ENCODE measurements at places on chromosomes 7 and 10.

DNA sequence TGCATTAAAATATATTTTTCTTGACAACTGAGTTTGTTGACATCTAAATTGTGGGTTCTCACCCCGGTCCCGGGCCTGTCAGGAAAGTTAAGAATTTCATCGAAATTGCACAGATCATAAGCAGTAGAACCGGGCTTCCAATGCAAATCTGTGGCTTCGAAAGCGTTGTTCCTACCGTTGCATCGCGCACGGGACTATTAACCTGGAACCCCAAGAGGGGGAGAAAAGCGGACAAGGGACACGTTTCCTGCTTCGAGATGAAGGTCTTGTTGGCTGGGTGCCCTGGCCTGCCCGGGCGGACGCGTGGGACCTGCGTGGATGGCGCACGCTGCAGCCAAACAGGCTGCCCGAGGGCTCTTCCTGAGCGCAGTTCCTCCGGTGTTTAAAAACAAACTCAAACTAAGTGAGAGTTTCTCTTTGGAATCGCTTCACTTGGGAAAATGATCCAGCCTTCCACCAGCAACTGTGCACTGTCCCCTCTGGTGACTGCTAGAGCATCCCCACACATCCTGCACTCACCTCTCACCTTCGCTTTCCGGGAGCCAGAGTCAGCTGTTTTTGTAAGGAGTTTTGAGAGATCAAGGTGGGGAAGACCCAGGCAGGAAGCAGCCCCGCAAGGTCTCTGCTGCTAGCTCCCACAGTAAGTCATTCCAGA is 5.1 kb upstream of the TBX20 start:
- no peak for DNase-seq

- DNase-seq = no peak
Measured at GRCh38 chr10:113992471-113993011, 51.1 kb upstream of the ADRB1 start.

- DNase-seq = no peak
Measured at GRCh38 chr10:30784524-30784896, 155.0 kb upstream of the LYZL2 start.

DNA sequence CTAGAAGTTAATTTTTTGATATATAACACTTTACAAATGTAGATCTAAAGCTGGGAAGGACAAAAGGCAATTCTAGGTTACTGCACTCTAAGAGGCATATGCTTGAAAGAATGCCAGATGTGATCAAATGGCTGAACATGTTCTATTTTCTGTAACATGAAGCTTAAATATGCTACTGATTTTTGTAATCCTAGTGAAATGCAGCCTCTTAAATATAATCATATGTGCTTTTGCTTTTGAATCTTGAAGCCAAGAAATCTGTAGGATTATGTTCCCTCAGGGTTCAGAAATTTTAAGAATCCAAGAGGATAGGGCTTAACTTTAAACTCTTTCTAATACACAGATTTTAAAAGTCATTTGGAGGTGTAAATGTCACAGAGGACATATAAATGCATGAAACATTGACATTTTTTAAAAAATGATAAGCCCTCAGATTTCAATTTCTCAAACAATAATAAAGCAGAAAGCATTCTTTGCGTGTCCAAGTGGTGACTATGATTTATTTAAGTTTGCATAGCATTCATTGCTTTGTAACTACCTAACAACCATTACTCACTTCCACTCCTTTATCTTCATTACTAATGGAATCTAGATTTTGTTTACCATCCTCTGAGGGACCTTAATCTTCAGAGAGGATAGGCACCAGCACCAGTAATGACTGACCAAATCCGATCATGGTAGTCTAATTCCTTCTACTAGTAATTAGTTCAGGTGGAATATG is 170.4 kb downstream of the MAGI2 start:
- no peak for DNase-seq

GRCh38 chr10:36087006-36088005 is 445.2 kb upstream of the FZD8 start:
- no peak for DNase-seq

- DNase-seq = no peak
Measured at GRCh38 chr10:53638006-53638405, 865.4 kb upstream of the MBL2 start.

- DNase-seq = no peak
Measured at GRCh38 chr7:55898287-55898686, 11.0 kb downstream of the ZNF713 start.

DNA sequence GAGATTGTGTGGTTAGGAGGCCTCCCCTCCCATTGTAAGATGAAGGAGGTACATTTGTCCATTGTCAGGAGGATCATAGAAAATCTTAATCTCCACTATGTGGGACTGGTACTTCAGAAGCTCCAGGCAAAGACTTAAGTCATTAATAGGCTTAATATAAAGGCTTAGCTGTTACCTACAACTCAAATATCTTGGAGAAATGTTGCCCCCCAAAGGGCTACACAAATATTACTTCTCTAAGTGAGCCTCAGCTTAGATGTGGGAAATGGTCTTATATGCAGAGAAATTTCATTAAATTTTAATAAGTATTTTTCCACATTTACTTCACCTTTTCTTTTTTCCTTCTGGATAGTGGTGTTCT is 27.2 kb downstream of the TAS2R41 start:
- no peak for DNase-seq

DNA sequence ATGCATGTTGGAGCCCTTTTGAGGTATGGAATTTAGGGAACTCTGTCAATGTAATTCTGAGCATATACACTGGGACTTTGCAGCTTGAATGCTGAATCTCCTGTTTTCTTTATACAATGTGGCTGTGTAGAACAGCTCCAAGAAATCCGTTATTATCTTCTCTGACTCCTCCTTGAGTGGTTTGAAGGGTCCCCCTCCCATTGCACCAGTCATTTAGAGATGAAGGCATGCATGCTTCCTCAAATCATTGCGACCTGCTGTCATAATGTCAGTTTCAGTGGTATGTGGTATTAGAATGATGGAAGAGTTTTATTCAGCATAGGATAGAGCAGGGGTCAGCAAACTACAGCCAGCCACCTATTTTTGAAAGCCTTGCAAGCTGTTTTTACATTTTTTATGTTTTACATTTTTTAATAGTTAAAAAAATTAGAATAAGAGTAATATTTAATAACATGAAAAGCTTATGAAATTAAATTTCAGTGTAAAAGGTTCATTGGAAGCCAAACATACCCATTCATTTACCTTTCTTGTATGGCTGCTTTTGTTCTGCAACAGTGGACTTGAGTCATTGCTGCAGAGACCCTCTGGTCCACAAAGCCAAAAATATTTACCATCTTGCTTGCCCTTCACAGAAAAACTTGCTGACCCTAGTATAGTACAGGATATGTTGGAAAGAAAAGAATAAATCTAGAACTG is 8.1 kb downstream of the STK17A start:
- DNase-seq = no peak

GRCh38 chr7:48052748-48053147 is 17.4 kb downstream of the C7orf57 start:
- DNase-seq = no peak

DNA sequence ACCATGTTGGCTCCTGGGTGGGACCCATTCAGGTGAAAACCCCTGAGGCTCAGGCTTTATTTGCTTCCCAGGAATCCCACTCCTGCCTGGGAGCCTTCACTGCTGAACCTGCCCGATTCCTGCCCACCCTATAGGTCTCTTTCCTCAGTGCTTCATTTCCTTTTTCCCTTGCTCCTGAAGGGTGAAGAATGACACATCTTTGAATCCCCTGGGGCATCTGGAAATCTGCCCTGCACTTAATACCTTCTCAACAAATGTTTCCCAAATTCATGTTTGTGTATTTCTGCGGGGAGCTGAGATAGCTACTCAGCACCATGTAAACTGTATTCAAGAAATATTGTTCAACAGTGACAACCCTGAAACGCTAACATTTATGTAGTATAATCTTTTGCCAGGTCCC is 10.3 kb upstream of the PCBD1 start:
- DNase-seq = no peak

DNA sequence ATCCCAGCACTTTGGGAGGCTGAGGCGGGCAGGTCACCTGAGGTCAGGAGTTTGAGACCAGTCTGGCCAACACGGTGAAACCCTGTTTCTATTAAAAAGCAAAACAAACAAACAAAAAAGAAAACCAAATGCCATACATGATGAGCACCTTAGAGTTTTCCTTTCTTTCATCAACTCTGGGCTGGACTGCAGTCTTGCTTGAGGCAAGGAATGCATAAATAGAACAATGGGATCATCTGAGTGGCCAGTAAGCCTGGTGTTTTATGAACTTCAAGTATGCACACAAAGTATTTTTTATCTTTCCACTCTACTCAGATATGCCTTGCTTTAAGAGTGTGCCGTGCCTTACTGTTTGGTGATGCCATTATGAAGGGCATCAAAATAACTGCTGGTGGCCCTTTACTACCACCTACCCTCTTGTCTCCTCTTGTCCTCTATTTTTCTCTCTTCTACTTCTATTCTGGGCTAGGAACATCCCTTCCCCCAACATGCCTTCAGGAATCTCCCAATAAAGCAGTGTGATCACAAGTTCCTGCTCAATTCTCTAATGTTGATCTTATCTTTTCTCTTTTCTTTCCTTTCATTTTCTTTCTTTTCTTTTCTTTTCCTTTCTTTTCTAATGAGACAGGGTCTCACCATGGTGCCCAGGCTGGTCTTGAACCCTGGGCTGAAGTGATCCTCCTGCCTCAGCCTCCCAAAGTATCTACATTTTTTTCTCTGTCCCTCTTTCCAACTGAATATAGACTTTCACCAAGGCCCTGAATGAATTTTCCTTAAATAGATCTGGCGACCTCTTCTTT is 10.2 kb downstream of the SCD start:
- DNase-seq = no peak

- no peak for DNase-seq
Measured at GRCh38 chr10:78656417-78657162, 412.2 kb upstream of the ZMIZ1 start.

GRCh38 chr10:132574783-132575319 is 37.3 kb downstream of the INPP5A start:
- peak; percentile 2 for DNase-seq

DNA sequence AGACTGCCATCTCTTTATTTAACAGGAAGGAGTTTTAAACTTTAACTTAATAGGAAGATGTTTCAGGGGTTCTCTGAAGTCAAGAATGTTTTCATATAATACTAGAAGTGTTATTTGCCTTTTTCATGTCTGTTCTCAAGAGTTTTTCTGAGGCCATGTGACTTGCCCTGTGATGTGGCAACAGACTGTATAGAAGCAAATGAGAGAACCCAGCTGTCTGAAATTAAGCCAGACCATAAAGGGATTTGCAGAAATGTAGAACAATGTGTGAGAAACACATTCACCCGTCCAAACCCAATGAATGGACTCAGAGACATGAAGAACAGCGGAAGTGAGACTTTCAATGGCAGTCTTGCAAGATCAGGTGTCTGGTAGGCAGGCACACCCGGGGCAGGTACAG is 23.8 kb downstream of the MAPK8 start:
- no peak for DNase-seq

DNA sequence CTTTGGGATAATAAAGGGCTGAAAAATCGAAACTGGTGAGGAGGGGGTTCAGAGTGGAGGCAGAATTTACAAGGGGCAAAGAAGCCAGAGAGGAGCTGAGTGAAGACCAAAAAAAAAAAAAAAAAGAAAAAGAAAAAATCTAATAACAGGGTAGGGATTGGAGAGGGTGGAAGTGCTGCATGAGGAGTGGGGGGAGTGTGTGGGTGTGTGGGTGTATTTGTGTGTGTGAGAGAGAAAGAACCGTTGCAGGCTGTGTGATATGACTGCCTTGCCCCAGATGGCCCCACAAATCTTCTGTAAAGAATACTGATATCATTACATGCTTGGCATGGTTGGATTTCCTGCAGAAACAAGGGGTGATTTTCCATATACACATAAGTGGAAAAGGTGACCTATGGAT is 207.8 kb upstream of the IMMP2L start:
- DNase-seq = no peak

GRCh38 chr7:126178865-126179264 is 1073.9 kb downstream of the GRM8 start:
- no peak for DNase-seq

- DNase-seq = no peak
Measured at GRCh38 chr10:120516426-120516825, 59.4 kb downstream of the PLPP4 start.

GRCh38 chr10:3882855-3883254 is 97.8 kb upstream of the KLF6 start:
- DNase-seq = no peak

DNA sequence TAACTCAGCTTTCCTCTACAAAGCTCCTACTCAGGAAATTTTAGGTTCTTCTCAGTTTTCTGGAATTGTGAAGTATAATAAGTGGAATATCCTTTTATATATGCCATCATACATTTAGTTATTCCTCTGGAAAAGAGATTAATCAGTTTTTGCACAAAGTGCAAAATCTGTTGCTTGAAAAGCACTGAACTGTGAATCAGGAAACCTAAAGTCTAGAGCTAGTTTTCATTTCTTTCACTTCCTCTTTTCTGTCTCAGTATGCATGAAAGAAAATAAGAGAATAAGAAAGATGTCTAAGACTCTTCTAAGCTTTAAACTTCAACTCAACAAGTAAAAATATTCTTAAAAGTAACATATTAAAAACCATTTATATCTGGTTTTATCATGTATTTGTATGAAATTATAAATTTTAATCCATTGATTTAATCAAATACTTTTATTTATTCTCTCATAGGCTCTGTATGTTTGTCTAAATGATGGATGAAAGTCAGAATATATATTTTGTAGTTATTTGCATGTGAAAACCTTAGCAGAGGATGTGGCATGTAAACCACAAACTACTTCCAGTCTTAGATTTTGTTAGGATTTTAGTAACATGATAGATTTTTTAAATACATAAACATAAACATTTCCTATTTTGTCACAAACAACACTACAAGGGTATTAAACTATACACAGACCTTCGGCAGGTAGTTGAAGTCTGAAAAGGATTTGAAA is 1073.0 kb downstream of the XPNPEP1 start:
- DNase-seq = no peak

- no peak for DNase-seq
Measured at GRCh38 chr7:30799976-30800661, 28.9 kb downstream of the MINDY4 start.

DNA sequence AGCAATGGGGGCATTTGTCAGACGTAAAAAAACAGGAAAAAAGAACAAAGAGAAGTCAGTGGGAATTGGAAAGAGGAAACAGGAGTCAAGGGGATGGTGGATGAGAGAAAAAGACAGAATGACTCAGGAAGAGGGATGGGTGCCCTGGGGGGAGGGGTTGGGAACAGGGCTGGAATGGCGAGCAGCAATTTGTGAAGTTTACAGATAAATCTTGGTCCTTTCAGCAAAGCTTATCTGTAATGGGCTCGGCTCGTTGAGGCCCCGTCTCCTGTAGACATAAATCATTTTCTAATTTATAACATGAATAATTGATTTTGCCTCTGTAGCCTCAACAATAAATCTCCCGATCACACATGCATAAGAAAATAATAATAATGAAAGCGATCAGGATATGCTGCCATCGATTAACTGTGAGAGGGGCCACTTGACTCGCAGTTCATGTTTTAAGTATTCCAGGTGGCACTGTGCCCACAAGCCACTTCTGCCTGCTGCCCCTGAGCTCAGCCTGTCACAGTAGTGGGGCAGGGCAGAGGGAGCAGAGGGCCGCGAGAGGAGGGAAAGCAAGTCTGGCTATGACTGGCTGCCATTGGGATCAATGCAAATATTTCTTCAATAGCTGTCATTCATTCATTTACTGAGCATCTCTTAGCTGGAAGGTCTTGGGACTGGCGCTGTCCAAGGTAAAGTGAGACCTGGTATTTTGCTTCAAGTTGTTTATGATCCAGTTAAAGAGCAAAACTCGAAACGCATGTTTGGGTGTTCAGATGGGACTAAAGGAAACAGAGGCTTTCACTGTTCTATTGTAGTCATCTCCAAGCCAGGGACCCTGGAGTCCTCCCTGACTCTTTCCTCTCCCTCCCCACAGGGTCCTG is 47.4 kb upstream of the R3HCC1L start:
- peak; percentile 16 for DNase-seq

- DNase-seq = no peak
Measured at GRCh38 chr10:125554753-125555152, 128.2 kb downstream of the TEX36 start.

Measured in DMS79 (cell line).